Left ventricle myocardium superior (tissue), 1 donor: ENCODE measurements at places on chromosomes 5 and 9. TPM values are rescaled to one million over a fixed set of nuclear protein-coding genes. Genes with fewer than 3 reads are reported as not detected.

Gene MARCHF11
- 10.0 TPM for total RNA-seq

Gene SPARC
- 439 TPM for total RNA-seq

Gene GNPDA1
- total RNA-seq, result 20.2 TPM

Gene PURA
- total RNA-seq, result 24.6 TPM

Gene HBEGF
- 21.9 TPM for total RNA-seq

Gene CDKN2A
- not detected for total RNA-seq
